Left ventricle myocardium superior (tissue), 1 donor: ENCODE measurements at places on chromosomes 7 and 10. TPM values are rescaled to one million over a fixed set of nuclear protein-coding genes. Genes with fewer than 3 reads are reported as not detected.

GRCh38 chr10:132835848-132836233, 49.9 kb upstream of the NKX6-2 start:
- DNase-seq, result no peak

DNA sequence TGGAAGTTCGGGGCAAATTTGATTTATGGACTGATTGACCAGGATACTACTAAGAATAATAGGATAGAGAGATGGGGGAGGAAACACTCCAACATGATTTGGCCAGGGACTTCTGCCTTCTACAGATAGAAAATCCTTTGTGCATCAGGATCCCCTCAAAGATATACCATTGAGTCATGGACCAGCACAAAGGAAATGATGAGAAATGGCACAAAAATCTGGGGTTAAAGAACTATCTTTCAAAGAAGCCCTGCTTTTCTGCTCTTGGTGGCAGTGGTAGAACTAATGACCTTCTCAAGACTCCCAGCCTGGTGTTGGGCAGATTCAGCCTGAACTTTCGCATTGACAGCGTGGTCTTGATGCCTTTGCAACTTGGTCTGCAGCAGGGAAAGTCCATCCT, 27.6 kb upstream of the LAMB1 start:
- DNase-seq, result no peak

- no peak for DNase-seq
Observed at GRCh38 chr7:69609541-69610373, 11.5 kb downstream of the AUTS2 start.

The DNAJC12 gene
- total RNA-seq, result 4.3 TPM

DNA sequence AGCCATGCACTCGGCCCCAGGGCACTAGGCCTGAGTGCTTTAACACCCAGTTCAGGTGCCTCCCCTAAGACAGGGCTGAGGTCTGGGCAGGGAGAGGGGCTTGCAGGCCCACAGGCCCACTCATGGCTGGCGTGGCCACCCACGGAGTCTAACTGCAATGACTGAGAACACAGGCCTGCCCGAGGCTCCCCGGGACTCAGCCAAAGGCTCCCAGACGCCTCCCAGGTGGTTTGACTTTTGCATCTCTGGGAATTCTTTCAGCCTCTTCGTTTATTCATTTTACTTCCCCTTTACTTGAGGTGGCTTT, 37.3 kb downstream of the PTPRN2 start:
- no peak for DNase-seq
